T follicular helper cell (primary cell): ENCODE measurements at places on chromosomes 11 and 22.

DNA sequence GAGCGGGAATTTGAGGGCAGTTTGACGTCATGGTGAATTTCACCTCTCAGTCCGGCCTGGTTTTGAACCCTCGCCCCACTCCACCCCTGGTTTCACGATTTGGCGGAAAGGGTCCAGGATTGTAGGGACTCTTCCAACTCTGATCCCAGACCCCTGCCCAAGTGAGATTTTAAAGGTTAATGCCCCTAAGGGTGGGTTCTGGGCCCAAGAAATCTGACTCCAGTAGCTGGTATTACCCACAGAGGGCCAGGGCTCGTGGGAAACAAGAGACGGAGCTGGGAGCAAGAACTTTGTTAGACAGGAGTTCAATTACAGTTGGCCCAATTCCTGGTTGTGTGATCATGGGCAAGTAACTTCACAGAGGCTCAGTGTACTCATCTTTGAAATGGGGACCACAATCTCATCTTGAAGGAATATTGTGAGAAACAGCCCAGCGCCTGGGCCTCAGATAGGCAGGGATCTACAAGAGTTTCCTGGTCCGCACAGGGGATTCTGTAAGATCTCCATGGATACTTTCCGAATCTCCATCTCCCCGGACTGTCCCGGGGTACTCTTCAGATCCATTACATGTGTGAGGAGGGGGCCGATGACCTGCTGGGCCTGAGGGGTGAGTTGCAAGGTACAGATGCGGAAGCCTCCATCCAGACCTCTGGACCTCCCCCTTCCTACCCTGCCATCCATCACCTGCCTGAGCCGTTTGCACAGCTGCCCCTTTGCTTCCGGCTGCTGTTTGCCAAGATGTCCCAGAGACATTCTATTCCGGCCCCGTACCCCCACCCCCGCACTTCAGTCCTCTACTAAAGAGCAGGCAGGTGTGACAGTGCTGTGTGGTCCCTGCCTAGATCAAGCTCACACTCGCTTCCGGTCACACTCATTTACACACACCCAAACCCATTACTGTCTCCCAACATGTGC lies 687 bp upstream of the CALCA start:
- no peak for DNase-seq

DNA sequence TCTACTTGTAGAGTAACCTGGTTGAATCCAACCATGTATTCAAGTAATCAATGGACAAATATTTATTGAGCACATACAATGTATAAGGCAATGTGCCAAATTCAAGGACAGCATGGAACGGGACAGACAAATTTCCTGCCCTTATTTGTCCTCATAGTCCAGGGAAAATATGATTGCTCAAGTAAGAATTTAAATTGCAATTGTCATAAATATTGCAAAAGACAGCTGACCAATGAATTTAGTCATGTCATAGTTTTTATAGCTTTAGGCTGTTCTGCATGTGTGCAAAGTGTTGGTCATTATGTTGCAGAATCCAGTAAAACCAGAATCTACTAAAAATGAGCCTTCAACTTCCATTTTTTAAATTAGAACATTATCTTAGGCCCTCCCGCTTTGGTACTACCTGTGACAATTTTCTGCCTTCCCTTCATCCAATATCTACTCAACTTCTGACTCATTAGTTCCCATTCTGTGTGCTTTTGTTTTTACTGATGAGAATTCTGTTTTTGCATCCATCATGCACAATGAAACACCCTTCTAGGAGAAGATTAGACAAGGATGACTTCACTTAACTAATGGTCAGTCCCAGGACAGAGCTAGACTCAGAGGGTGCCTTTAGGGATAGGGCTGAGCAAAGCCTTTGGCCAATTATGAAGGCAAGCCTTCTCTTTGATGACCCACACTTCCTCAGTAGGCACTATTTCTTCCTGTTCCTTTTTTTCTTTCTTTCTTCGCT lies 45.8 kb upstream of the FIBIN start:
- DNase-seq = no peak

- DNase-seq = no peak
These were observed 8.1 kb downstream of the C11orf91 start for GRCh38 chr11:33692541-33692940.

- no peak for DNase-seq
These were observed 145.7 kb upstream of the TEAD1 start for GRCh38 chr11:12528487-12528886.

DNA sequence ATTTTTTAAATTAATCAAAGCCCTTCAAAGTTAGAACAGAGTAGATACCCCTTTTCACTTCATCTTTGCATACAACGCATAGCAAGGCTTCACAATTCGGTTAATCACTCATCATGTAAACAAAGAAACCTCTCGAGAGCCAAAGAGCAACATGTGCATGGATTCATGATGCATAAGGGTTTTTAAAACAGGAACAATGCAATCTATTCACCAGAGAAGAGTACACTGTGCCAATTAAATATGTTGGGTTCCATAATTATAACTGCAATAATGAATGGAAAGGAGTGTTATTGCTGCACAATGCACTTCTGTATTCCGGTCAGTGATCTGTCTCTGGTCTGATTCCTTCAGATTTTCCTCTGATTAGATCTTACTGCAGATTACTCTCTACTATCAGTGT lies 45.3 kb downstream of the CADM1 start:
- no peak for DNase-seq

DNA sequence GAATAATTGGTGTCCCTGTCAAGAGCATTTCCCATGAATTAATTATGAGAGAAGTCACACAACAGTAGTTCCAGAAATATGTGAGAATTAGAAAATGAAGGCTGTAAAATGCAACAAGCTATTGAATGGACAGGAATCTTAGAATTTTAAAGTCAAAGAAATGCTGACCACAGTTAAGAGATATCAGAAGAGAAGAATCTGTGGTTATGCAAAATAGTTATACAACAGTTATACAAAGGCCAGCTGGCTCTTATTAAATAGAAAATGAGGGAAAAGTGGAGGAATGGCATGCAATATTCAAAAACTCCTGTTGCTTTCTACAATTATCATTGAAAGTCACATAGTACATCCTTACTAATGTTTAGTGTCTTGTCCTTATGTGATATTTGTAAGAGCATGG lies 27.4 kb downstream of the CASP12 start:
- DNase-seq = no peak

GRCh38 chr11:122714004-122714403 lies 58.5 kb downstream of the UBASH3B start:
- DNase-seq = no peak

GRCh38 chr11:78269806-78270205 lies 81.1 kb downstream of the USP35 start:
- no peak for DNase-seq

GRCh38 chr22:36425977-36426523 lies 38.3 kb upstream of the MYH9 start:
- no peak for DNase-seq

- DNase-seq = no peak
These were observed 28.8 kb downstream of the TOB2 start for GRCh38 chr22:41417622-41418390.

DNA sequence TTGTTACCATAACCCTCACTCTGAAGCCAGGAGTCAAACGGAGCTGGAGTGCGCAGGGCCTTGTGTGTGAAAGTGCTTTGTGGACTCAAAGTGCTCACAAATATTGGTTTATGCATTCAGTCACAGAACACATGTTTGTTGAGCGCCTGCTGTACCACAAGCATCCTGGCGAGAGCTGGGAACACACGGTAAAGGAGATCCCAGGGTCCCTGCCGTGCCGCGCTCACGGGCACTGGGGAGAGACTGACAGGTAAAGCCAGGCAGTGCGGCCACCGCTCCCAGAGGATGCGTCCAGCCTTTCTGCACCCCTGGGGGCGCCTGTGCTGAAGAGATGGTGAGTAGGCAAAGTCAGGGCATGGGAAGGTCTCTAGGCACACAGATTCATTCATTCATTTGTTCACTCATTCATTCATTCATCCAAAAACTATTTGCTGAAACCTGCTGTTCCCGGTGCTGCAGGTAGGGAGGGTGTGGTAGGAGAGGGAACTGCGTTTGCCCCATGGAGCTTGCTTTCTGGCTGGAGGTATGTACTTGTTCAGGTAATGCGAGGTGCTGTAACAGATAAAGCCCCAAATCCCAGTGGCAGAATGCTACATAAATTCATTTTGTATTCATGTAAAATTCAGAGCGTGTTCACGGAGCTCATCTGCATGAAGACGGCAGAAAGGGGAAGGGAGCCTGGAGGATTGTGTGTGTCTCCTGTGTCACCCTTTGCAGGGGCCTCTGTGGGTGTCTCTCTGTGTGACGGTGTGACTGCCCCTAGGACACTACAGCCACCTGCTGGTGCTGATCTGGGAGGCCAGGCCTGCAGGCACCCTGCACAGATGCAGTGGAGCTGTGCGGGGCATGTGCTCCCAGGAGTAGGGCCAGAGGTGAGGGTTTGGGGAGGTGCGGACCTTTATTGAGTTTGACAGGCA lies 167.0 kb upstream of the B3GAT1 start:
- DNase-seq = no peak

DNA sequence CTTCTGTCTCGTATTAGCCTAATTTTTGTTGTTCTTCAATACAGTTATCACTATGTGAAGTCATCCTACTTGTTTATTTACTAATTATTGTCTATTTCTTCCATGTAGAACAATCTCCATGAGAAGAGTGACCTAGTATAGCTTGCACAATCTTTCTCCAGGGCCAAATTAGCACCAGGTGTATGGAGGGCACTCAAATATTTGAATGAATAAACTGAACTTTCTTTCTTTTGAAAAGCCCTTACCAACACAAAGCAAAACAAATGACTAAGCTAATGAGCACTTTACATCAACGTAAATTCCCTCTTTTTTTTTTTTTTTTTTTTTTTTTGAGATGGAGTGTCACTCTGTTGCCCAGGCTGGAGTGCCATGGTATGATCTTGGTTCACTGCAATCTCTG lies 34.2 kb downstream of the ABTB2 start:
- no peak for DNase-seq

- DNase-seq = no peak
These were observed 11.1 kb upstream of the ST3GAL4 start for GRCh38 chr11:126344141-126345080.

DNA sequence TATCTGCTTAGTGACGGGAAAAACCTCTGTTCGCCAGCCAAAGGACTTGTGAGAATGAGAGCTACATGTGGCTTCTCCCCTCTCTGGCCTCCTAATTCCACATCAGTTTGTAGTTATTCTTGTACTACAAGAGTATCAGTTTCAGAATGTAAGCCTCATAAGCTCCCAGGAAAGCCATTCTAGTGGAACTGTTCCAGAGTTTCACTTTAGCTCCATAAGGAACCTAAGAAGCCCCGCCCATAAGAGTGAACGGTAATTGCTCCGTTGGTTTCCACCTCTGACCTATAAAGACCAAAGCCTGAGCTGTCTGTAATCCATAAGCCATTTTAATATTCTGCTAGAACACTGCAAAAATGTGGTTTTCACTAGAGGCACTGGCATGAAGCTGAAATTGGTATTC lies 53.0 kb downstream of the SIK3 start:
- DNase-seq = no peak

DNA sequence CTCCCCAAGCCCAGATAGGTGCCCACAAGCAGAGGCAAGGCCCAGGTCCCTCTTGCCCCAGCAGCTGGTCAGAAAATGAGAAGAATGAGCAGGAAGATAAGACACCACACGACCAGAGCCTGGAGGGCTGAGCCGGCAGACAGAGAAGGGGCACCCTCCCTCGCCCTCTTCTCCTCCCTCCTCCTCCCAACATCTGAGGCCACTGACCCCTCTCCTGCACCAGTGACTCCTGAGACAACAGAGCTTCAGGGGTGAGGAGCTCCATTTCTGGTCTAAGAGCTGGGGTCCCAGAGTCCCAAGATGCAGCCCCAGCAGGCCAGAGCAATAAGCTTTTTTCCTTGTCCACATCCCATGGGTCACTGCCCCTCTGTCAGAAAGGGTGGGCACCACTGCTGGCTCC lies 159.2 kb downstream of the TRIM29 start:
- DNase-seq = no peak

DNA sequence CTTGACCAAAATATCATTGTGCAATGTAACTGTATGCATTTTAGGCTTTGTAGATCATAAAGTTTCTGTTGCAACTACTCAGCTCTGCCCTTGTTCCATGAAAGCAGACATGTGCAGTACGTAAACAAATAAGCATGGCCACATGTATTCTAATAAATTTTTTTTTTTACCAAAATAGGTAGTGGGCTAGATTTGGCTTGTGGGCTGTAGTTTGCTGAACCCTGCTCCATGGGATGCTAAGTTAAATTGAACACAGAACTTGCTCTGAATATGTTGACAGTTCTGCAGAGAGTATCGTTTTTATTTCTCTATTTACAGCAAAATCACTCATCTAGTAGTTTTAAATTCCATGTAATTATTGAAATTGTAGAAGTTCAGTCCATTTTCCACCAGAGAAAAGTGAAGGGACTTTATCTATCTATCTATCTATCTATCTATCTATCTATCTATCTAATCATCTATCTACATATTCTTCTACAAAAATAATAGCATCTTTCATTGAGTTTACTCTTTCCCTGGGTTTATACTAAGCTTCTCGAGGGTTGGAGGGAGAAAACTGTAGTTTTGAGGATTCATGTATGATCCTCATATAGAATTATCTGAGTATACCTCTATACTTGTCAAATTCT lies 9.5 kb upstream of the OOSP4A start:
- DNase-seq = no peak

- no peak for DNase-seq
These were observed 24.5 kb downstream of the DLG2 start for GRCh38 chr11:85602526-85603213.

GRCh38 chr11:34583818-34584217 lies 37.1 kb upstream of the EHF start:
- DNase-seq = no peak

- no peak for DNase-seq
These were observed 1.1 kb upstream of the CNGA4 start for GRCh38 chr11:6237761-6238302.

DNA sequence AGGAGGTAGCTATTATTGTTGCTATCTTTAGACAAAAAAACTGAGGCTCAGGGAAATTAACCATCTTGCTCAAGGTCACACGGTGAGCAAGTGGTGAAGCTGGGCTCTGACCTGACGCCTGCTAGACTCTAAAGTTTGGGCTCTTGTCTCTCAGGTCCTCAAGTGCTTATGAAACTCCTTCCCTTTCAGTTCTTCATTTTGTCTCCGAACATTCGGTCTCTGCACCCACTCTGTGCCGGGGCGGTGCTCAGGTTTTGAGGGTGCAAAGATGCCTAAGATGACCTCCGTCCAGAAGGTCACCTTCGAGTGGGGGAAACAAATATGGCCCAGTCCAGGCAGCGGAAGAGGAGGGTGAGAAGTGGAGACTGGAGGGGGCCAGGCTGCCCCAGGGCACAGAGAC lies 16.0 kb downstream of the OVOL1 start:
- DNase-seq = no peak

GRCh38 chr11:134835561-134835960 lies 423.5 kb upstream of the B3GAT1 start:
- DNase-seq = no peak
